Fibroblast of lung (primary cell): ENCODE measurements at places on chromosomes 7 and 10. TPM values are rescaled to one million over a fixed set of nuclear protein-coding genes. Genes with fewer than 3 reads are reported as not detected.

ALKBH4 gene
- 11.6 and 13.2 TPM in 2 replicates for total RNA-seq

MYL10 gene
- total RNA-seq = not detected in 2 replicates

PCBD1 gene
- total RNA-seq = 35.2 and 46.6 TPM in 2 replicates

DNA sequence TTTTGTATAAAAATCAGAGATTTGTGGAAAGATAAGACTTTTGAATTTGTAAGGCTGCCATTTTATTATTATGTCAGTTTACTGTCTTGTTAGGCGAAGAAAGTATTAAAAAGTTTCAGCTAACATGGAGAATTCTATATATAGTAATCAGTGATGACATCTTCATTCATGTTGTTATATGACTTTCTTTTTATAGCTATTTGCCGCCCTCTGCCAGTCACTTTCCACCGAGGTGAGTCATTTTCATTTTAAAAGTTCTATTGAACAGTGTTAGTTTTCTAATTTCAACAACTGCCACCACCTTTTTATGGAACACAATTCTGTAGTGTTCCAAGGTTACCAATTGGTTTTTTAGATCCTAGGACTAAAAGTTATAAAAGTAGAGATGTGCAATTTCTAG is 11.8 kb downstream of the CUTC start:
- no peaks in the 10 kb centered on the region for H3K27me3 ChIP-seq
- no peak overlapping the region for H3K27ac ChIP-seq
- DNase-seq = no peak
- H3K4me1 ChIP-seq = peaks cover 5% of the 10 kb centered on the region

FXYD4 gene
- total RNA-seq = not detected in 2 replicates

UBE2D4 gene
- 6.4 and 10.2 TPM in 2 replicates for total RNA-seq

DNA sequence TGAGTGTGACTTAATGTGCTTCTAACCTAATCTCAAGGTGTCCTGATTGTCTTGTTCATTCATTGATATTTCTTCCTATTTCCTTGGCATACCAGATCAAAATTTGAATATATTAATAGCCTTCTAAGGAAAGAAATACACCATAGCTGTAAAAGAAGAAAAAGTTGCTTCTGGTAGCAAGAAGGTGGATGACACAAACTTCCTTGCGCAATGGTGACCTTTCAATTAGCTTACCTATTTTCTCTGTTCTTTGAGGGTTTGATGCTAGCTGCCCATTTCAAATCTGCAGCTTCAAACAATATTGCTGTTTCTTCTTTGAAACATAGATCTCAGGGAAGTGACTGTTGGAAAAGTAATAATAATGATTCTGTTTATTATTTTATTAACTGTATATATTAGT is 108.8 kb downstream of the ADAM22 start:
- H3K4me3 ChIP-seq = no peak overlapping the region
- DNase-seq = no peak
- no peaks in the 10 kb centered on the region for H3K36me3 ChIP-seq
- no peaks in the 10 kb centered on the region for H3K27me3 ChIP-seq

DNA sequence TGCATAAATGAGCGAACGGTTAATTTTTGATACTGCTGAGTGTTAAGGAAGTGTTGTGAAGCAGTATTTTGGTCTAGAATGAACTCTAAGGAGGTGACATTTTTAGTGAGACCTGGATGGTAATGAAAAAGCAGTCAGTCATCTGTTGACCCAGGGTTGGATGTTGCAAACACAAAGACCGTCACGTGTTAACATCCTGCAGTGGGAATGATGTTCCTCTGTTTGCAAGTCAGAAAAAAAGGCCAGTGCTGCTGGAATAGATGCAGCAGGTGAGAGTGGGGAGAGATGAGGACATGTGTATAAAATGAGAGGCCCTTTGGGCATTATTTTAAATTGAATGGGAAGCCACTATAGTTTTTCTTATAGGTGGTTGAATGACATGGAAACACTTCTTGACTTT is 39.3 kb downstream of the INSYN2A start:
- no peaks in the 10 kb centered on the region for H3K27me3 ChIP-seq
- no peaks in the 10 kb centered on the region for H3K36me3 ChIP-seq
- no peak overlapping the region for H3K4me3 ChIP-seq
- no peak overlapping the region for H3K27ac ChIP-seq
- peaks cover 7% of the 10 kb centered on the region for H3K4me1 ChIP-seq
- DNase-seq = no peak

IFIT5 gene
- 27.7 and 32.7 TPM in 2 replicates for total RNA-seq

DNA sequence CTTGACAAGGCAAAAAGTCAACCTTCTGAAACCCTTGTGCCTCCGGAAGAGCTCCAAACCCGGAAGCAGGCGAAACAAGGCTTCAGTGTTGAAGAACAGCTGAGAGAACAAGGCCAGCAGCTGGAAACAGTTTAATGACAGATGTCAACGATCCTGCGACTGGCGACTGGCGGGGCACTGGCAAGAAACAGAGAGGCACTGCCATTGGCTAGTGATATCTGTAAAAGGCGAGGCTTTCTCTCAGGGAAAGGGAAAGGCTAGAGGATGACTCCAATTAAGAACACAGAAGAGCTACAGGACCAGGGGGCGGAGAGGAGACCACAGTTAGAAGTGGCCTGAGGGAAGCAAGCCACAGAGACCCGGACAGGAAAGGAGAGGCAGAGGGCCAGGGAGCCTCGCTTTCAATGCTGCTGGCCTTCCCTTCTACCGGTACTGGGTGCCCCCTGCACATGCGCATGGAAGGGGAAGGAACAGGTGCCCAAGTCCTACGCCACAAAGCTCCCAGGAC is 19.4 kb downstream of the ITGB1 start:
- peak overlapping the region; percentile 16 for H3K4me3 ChIP-seq
- H3K36me3 ChIP-seq = peaks cover 5% of the 10 kb centered on the region

DNA sequence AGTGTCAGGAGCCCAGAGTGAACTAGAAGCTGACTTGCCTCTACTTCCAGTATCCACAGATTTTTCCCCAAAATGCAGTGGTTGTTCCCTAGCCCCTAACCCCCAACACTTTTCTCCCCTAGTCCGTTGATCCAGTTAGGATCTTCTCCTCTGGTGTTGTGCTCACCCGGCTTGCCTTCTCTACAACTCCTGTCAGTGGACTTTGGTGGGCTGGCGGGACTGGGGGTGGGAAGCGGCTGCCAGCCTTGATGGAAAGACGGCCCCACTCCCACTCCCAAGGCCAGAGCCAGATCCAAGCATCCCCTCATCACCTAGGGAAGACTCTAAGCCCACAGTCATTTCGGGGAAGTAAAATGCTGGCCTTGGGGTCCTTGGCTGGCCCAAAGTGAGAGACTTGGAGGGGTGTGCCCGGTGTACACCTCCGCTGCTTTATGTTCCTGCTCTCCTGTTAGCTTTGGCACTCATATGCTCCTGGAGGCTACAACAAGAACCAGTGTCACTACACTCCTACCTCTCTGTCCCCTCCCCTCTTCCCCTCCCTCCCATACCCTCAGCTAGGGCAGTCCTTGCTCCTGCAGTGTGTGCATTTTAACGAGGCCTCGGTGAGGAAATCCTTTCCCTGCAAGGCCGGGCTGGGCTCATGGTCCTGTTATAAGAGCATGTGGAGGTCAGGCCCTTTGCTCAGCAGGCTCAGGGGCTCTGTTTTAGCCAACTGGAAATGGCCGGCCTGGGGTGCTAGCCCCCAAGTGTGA is 930 bp upstream of the HOXA10 start:
- H3K4me3 ChIP-seq = no peak overlapping the region
- no peaks in the 10 kb centered on the region for H3K36me3 ChIP-seq
- H3K27me3 ChIP-seq = peaks cover 61% of the 10 kb centered on the region
- no peak for DNase-seq

WNT8B gene
- not detected in 2 replicates for total RNA-seq

- no peaks in the 10 kb centered on the region for H3K4me1 ChIP-seq
- no peak overlapping the region for H3K27ac ChIP-seq
- no peak overlapping the region for H3K4me3 ChIP-seq
- H3K36me3 ChIP-seq = no peaks in the 10 kb centered on the region
- no peaks in the 10 kb centered on the region for H3K27me3 ChIP-seq
These were observed 230.0 kb downstream of the PHF14 start for GRCh38 chr7:11203683-11204082.

PDCD11 gene
- 28.8 and 34.0 TPM in 2 replicates for total RNA-seq

DNA sequence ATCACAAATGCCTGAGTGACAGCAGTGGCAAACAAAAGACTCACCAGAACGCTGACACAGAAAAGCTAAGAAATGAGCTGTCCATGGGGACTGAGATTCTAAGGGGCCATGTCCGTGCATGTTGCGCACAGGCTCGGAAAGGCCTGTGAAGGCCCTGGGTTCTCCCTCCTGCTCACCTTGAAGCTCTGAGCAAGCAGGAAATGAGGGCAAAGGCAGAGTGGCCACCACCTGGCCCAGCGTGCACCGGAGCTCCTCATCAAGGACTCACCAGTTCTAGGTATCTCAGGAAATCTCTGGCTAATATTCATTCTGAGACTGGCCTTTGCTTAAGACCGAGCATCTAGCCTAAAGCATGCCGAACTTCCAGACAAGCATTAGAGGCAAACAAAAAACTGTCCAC is 52.7 kb downstream of the MAD1L1 start:
- peaks cover 6% of the 10 kb centered on the region for H3K4me1 ChIP-seq
- no peak overlapping the region for H3K4me3 ChIP-seq
- H3K36me3 ChIP-seq = no peaks in the 10 kb centered on the region
- no peak for DNase-seq
- no peak overlapping the region for H3K27ac ChIP-seq

DNA sequence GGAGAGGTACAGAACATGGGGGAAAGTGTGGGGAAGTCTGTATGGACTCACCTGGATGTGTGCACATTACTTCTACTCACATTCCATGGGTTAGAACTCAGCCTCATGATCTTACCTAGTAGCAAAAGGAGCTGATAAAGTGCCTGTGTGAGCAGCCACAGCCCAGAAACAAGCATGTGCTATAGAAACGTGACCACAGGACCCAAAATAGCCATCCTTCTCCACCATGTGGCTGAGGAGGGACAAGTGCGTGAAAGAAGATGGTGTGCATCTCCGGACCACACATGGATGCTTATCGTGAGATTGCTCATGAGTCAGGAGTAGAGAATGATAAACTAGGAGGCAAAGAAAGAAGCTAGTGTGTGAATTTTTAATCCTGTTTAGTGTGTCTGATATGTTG is 336.4 kb upstream of the PLXDC2 start:
- no peaks in the 10 kb centered on the region for H3K4me1 ChIP-seq
- H3K4me3 ChIP-seq = no peak overlapping the region
- no peak overlapping the region for H3K27ac ChIP-seq
- DNase-seq = peak; percentile 11
- no peaks in the 10 kb centered on the region for H3K27me3 ChIP-seq

GRCh38 chr7:7742223-7742622 is 23.8 kb upstream of the RPA3 start:
- no peaks in the 10 kb centered on the region for H3K27me3 ChIP-seq
- no peaks in the 10 kb centered on the region for H3K36me3 ChIP-seq
- H3K4me1 ChIP-seq = no peaks in the 10 kb centered on the region
- H3K27ac ChIP-seq = no peak overlapping the region

DNA sequence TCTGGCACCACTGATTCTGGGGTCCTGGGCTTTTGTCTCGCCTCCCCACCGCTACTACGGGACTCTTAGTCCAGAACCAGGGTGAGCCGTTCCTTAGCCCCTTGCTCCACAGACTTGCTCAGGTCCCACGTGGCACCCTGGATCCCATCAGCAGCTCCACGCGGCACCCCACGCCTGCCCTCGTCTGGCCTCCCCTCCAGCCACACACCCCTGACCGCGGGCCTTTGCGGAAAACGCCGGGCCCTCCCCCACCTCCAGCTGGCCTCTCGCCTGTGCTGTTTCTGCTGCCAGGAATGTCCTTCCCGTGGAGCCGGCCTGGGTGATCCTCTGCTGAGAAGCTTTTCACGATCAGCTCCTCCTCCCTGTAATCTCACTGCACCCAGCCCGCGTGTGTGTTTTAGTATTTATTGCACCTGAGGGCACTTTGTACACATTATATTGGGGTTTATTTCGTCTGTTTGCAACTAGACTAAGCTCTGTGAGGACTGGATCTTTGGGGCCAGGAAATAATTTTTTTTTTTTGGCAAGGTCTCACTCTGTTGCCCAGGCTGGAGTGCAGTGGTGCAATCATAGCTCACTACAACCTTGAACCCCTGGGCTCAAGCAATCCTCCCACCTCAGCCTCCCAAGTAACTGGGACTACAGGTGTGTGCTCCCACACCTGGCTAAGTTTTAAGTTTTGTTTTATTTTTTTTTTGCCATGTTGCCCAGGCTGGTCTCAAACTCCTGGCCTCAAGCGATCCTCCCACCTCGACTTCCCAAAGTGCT is 10.5 kb upstream of the TTYH3 start:
- no peaks in the 10 kb centered on the region for H3K27me3 ChIP-seq
- DNase-seq = peak; percentile 73
- no peak overlapping the region for H3K27ac ChIP-seq
- no peaks in the 10 kb centered on the region for H3K36me3 ChIP-seq
- H3K4me1 ChIP-seq = peaks cover 21% of the 10 kb centered on the region

UCN3 gene
- total RNA-seq = not detected in 2 replicates

GRCh38 chr10:105113666-105114065 is 472.6 kb downstream of the SORCS3 start:
- no peaks in the 10 kb centered on the region for H3K36me3 ChIP-seq
- H3K27ac ChIP-seq = no peak overlapping the region
- no peaks in the 10 kb centered on the region for H3K27me3 ChIP-seq
- DNase-seq = no peak

DNA sequence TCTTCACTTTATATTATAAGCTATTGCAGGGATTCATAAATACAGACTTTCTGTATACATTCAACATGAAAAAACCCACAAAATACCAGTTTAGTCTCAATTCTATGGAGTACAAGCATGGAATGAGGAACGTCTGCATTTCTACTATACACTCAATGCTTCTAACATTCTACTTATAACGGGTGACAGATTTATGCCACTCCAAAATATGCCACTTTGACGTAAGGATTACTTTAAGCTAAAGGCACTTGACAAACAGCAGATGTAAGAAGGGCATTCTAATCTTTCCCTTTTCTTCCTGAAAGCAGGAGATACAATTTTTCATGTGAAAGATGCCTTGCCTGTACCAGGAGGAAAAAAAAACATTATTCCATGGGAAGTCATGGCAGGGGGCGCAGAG is 205.5 kb upstream of the LRRN3 start:
- no peaks in the 10 kb centered on the region for H3K27me3 ChIP-seq
- no peak overlapping the region for H3K4me3 ChIP-seq
- H3K27ac ChIP-seq = no peak overlapping the region
- H3K36me3 ChIP-seq = no peaks in the 10 kb centered on the region

WASHC2C gene
- 34.9 and 64.1 TPM in 2 replicates for total RNA-seq

LIPM gene
- total RNA-seq = not detected in 2 replicates

CTAGE4 gene
- total RNA-seq = 0.17 and 1.0 TPM in 2 replicates

DNA sequence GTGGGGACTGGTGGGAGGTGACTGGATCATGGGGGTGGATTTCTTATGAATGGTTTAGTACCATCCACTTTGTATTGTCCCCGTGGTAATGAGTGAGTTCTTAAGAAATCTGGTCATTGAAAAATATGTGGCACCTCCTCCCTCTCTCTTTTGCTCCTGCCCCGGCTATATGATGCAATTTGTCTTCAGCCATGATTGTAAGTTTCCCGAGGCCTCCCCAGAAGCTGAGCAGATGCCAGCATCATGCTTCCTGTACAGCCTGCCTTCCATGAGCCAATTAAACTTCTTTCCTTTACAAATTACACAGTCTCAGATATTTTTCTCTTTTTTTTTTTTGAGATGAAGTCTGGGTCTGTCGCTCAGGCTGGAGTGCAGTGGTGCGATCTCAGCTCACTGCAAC is 2.6 kb upstream of the KDM7A start:
- H3K4me1 ChIP-seq = peaks cover 2% of the 10 kb centered on the region
- no peaks in the 10 kb centered on the region for H3K36me3 ChIP-seq
- no peak overlapping the region for H3K27ac ChIP-seq
- peaks cover 7% of the 10 kb centered on the region for H3K27me3 ChIP-seq
- no peak for DNase-seq
- H3K4me3 ChIP-seq = no peak overlapping the region

GRCh38 chr7:80929619-80930018 is 10.8 kb upstream of the SEMA3C start:
- no peak overlapping the region for H3K4me3 ChIP-seq
- no peaks in the 10 kb centered on the region for H3K36me3 ChIP-seq
- peak; percentile 58 for DNase-seq
- H3K27me3 ChIP-seq = no peaks in the 10 kb centered on the region

DEPP1 gene
- 97.3 and 120 TPM in 2 replicates for total RNA-seq

ANKRD16 gene
- 7.2 and 9.9 TPM in 2 replicates for total RNA-seq

HOXA2 gene
- total RNA-seq = 1.0 and 1.3 TPM in 2 replicates

COBL gene
- total RNA-seq = 0.26 and 0.33 TPM in 2 replicates
